ENCODE measurements at places on chromosomes 1 and 21.

GRCh38 chr1:58231204-58231603 lies 315.3 kb downstream of the OMA1 start:
- DNase-seq, result no peak

GRCh38 chr1:13694886-13695684 lies 4.9 kb upstream of the PRDM2 start:
- DNase-seq, result no peak

GRCh38 chr1:204837440-204838084 lies 33.1 kb upstream of the NFASC start:
- DNase-seq, result peak; percentile 73

- no peak for DNase-seq
Measured at GRCh38 chr1:41192456-41193178, 49.5 kb downstream of the SCMH1 start.

- no peak for DNase-seq
Measured at GRCh38 chr1:10637834-10638558, 158.4 kb downstream of the CASZ1 start.

- no peak for DNase-seq
Measured at GRCh38 chr21:40018871-40019475, 151.7 kb downstream of the PCP4 start.

DNA sequence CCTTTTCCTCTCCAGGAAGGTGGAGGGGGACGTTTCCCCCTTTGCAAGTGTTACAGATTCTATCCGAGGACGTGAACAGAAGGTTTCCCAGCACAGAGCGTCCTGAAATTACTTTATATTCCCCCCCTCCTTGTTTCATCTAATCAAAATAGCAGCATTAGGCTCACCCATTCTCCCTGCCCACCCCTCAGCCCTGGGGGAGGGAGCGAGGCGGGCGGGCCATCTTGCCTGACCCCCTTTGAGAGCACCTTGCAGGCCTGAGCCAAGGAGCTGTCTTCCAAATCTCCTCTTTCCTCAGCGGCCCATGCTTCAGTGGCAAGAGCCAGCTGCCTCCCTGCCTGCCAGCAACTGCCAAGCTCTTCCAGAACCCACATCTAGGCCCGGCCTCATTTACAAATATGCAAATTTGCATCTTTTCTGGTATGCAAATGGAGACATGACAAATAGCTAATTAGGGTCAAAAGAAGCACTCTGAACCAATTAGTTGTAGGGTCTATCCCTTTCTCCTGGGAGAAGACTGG lies 69.1 kb upstream of the POU3F1 start:
- DNase-seq, result no peak

DNA sequence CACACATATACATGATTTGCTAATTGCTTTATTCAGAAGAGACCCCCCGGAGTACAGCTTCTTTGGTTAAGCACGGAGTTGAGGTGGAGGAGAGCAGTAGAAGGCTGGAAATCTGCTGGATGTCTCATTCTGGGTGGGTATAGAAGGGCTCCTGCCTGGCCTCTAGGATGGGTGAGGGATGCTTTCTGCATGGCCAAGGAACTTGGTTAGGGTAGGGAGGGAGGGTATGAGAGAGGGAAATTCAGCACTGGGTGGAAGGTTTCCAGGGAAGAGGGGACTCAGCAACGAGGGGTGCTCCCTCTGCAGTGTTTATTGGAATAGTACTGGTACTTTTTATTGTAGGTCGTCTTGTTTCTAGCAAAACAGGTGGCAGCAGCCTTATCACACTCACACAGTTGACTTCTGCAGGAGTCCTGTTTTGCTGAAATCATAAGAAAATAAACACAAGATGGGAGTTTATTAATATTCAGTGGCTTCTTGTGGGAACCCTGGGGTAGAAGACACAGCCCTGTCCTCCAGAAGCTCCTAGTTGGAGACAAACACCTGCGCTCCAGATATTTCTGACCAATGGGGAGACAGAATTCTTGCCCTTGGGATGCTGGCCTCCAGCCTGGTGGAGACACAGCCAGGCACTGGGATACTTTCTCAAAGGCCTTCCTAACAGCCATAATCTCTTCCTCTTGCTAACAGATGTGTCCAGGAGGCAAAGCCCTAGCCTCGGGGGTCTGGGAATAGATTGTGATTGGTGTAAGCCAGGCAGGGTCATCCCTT lies 3.8 kb downstream of the PLA2G2A start:
- no peak for DNase-seq

GRCh38 chr1:19366599-19367536 lies 54.7 kb downstream of the SLC66A1 start:
- DNase-seq, result no peak

DNA sequence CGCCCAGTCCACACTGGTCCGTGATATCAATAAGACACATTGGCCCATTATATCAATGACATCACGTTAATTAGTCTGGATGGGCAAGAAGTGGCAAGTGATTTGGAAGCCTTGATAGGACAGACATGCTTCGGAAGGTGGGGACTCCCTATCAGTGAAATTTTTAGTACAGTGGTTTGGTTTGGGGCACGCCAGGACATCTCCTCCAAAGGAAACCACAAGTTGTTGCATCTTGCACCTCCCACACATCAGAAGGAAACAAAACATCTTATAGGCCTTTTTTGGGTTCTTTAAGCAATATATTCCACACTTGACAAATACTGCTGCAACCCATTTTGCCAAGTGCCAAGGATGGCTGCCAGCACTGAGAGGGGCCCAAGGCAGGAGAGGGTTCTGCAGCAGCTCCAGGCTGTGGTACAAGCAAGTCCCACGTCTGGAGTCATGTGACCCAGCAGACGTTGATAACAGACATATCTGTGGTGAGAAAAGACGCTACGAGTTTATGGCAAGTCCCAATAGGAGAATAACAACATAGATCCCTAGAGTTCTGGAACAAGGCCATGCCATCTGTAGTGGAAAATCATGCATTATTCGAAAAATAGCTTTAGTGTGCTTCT lies 95.3 kb upstream of the DISP3 start:
- peak; percentile 50 for DNase-seq

DNA sequence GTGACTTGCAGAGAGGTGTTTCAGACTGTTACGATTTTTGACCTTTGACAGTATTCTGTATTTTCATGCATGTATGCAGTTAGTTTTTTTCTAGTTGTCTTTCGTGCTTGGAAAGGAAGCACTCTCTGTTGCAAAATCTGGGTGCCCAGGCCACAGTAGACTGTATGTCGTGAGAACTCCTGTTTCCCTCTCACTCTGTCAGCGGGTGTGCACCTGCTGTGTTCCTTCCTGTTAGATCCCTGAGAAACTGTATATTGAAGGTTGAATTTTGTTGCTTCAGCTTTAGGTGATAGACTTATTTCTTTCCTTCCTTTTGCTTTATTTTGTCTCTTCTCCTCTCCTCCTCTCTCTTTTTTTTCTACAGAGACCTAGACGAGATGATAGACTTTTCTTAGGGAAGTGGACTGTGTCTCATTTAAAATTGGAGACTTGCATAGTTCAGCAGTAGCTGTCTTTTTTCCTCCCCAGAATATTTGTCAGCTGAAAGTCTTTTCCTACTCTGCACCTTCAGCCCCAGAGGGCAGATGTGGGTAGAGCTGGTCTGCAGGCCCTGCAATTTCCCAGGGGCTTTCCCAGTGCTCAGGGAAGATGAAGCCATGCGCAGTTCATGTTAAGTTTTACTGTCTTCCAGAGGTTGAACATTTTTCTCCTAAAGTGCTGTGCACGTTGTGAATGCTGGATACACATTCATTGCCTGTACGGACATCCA lies 1.4 kb downstream of the TRAPPC10 start:
- peak; percentile 63 for DNase-seq

DNA sequence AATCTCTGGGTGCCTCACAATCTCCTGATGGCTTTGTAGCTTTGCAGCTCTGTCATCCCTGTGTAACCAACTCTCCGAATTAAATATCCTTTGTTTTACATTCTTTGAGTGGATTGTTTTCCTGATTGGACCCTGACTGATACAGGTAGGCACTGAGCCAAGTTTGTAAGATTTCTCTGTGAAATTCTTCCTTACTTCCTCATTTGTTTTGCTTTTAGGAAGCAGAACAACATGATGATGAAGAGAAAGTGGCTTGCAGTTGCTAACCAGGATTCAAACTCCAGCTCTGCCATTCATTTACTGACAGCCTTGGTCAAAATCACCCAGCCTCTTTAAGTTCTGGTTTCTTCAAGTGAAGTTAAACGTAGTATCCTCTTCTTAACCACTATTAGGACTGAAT lies 452.3 kb downstream of the OMA1 start:
- DNase-seq, result peak; percentile 2

DNA sequence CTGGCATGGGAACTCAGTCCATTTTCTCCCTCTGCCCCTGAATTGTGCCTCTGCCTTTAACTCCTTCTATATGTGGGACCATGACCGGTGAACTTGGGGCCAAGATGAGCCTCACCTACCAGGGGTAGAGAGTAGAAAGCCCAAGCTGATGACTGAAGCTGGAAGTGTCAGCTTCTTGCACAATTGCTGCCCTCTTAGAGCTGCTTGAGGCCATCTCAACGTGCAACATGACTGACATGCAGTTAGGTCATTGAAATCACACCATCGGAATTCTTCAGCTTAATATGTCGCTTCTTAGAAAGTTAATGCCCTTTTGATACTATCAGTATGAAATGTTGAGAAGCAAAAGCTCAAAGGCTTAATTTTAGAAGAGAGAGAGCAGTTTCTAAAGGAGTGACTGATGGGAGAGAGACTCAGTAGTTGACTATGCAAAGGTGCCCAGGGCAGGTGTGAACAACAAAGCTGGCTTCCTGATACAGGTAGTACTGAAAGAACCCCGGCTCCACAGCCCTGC lies 89.4 kb upstream of the UBE2U start:
- DNase-seq, result no peak

DNA sequence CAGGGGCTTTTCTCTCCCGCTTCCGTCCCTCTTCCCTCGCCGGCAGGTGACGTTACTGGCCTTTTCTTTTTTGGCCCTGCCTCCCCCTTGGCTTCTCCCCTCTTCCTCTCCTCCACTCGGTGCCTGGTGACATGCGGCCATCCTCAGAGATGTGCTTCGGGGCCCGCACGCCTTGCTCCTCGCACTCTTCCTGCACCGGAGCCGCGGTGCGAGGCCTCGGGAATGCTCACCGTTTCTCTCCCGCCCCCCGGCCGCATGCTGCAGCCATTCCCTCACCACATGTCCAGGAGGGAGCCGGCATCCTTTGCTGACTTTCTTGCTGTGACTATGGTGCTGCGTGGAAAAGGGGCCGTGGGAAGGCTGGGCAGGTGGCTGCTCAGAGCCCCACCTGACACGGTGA lies 39.3 kb downstream of the PDE9A start:
- no peak for DNase-seq

DNA sequence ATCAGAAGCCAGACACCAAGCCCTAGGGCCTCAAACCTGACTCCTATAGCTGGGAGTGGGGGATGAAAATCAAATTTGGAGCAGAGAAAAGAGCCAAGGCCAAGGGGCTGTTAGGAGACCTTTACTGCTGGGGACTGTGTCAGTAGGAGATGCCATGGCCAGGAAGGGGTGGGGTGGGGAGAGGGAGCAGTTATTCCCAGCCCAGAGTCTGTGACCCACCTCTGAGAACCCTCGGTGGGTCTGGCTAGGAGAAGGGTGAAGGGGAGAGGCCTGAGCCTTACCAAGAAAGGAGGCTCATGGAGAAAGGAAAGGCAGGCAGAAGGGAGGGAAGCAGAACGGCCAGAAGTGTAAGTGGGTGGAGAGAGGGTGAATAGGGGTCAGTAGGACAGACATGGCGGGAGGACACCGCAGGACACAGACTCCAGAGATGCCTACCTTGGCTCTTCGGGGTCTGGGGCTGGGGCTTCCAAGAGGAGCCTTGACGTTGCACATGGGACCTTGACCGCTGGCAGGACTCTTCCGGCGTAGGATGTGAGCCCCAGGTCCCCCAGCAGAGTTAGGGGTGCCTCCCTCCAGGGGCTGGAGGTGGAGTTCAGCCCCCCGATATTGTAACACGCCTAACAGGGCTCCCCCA lies 1.2 kb downstream of the ADAMTS4 start:
- no peak for DNase-seq

- no peak for DNase-seq
Measured at GRCh38 chr1:43822040-43822690, 111.4 kb upstream of the ARTN start.

- DNase-seq, result no peak
Measured at GRCh38 chr1:29303201-29304024, 67.1 kb downstream of the PTPRU start.

Data from hematopoietic multipotent progenitor cell treated with erythropoietin and hydrocortisone succinate and interleukin-3 and kit ligand, for 6 days (in vitro differentiated cells).